ENCODE measurements at places on chromosomes 4 and X. TPM values are rescaled to one million over a fixed set of nuclear protein-coding genes. Genes with fewer than 3 reads are reported as not detected.

RNF175 gene
- total RNA-seq: 0.99 TPM

MND1 gene
- total RNA-seq: 2.4 TPM

DNAAF6 gene
- total RNA-seq: not detected

ADGRG4 gene
- total RNA-seq: not detected

MRPL1 gene
- 29.3 TPM for total RNA-seq

MAOB gene
- total RNA-seq: 29.0 TPM

Data from sigmoid colon (tissue), 7 donors.